ENCODE measurements at places on chromosomes 12 and 14. TPM values are rescaled to one million over a fixed set of nuclear protein-coding genes. Genes with fewer than 3 reads are reported as not detected.

AGAP2 gene
- total RNA-seq: 72.5 TPM

SLCO1B1 gene
- total RNA-seq: not detected

BICDL1 gene
- 64.8 TPM for total RNA-seq

BCL7A gene
- 6.2 TPM for total RNA-seq

PWP1 gene
- 40.9 TPM for total RNA-seq

AEBP2 gene
- 57.4 TPM for total RNA-seq

TEAD4 gene
- 0.34 TPM for total RNA-seq

GRCh38 chr14:56143025-56143424 lies 24.8 kb downstream of the PELI2 start:
- H3K36me3 ChIP-seq: no peaks in the 10 kb centered on the region
- H3K4me1 ChIP-seq: peaks cover 6% of the 10 kb centered on the region

DNA sequence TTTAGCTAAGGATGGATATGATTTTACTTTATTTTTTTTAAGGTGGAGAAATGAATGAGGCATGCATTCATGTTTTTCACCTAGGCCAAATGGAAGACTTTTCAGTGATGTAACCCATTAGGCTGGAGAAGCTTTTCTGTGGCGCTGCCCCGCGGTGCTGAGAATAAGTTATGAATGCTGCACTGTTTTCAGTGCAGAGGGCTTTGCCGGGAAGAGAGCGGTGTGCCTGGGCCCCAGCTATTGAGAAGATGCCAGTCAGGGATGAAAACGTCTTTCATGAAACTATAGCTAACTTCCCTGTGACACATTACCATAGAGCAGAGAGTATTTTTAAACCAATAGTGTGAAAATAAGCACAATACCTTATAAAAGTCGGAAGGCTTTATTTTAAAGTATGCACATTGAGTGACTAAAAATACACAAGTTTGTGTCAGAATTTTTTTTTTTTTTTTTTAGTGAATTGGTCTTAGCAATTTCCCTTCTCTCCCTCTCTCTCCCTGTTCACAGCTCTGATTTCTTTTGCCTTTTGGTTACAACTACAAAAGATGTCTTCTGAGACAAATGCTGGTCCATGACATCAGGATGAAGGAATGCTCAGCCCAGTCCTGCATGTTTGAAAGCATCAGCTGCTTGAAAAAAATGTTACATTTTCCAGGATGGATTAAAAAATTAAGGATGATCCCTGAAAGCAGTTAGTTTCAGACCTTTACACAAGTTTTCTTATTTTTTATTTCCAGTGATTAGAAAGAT lies 48.3 kb downstream of the NPAS3 start:
- no peak for DNase-seq
- no peak overlapping the region for H3K4me3 ChIP-seq
- H3K4me1 ChIP-seq: no peaks in the 10 kb centered on the region
- no peaks in the 10 kb centered on the region for H3K27me3 ChIP-seq
- H3K27ac ChIP-seq: no peak overlapping the region

GRCh38 chr14:37197421-37198272 lies at the start of gene MIPOL1:
MIPOL1 (plus strand) TSS chr14:37197937; CDS start chr14:37247889, 49,952 bp downstream.
- H3K4me3 ChIP-seq: peak within 1 kb of the TSS; percentile 44
- peaks cover 12% of the 10 kb centered on the region for H3K27me3 ChIP-seq
- H3K36me3 ChIP-seq: peaks cover 5% of the 10 kb centered on the region
- DNase-seq: no peak
- no peak within 1 kb of the TSS for H3K27ac ChIP-seq
- peaks cover 13% of the 10 kb centered on the region for H3K4me1 ChIP-seq

- no peak overlapping the region for H3K4me3 ChIP-seq
- no peaks in the 10 kb centered on the region for H3K36me3 ChIP-seq
- peaks cover 23% of the 10 kb centered on the region for H3K4me1 ChIP-seq
Measured at GRCh38 chr12:171743-172676, 41.9 kb downstream of the SLC6A12 start.

DNA sequence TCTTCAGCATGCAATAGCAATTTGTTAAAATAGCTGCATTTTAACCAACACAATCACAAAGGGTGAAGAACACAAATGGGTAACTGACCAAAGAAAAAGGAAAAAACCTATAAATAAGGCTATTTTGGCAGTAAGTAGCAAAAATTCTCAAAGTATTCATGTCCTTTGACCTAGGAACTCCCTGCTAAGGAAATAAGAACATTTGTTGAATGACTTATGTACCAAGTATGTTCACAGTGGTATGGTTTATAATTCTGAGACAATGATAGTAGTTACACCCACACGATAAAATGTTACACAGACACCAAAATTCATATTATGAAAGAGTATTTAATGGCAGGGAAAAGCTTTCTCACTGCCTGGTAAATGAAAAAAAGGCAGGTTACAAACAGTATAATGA lies 16.9 kb downstream of the CCDC88C start:
- no peak for DNase-seq
- peak overlapping the region; percentile 100 for H3K4me3 ChIP-seq
- H3K27me3 ChIP-seq: no peaks in the 10 kb centered on the region

DNA sequence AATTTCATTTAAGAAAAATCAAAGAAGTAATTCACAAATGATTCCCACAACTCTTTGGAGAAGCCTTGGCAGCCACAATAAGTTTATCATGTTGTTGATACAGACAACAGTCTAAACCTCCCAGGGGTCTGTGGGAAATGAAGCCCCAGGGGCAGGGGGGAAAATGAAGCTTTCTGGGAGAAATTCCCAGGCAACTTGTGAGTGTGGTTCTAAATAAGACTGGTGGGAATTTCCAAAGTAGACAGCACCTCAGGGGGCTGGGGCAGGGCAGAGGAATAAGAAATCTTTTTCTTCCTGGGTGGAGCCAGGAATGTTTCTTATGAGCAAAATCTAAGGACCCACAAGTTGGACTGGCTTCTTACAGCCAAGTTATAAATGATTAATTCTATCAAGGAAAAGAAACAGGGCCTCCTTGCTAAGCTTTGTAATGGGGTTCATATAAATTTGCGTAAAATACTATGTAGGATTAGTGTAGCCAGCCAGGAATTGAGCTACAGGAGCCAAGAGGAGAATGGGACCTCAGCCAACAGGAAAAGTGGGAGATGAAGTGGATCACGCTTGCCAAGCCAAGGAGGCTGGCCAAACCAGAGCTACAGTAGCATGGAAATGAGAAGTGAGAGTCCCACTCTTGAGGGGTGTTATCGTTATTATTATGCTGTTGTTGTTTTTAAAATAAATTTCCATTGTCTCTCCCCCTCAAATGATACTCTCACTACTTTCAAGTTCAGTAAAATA lies 182.9 kb upstream of the FAR2 start:
- no peak overlapping the region for H3K4me3 ChIP-seq
- H3K27me3 ChIP-seq: no peaks in the 10 kb centered on the region
- H3K27ac ChIP-seq: no peak overlapping the region
- DNase-seq: no peak
- H3K4me1 ChIP-seq: no peaks in the 10 kb centered on the region
- no peaks in the 10 kb centered on the region for H3K36me3 ChIP-seq

- H3K27me3 ChIP-seq: peaks cover 15% of the 10 kb centered on the region
- H3K36me3 ChIP-seq: no peaks in the 10 kb centered on the region
- peaks cover 6% of the 10 kb centered on the region for H3K4me1 ChIP-seq
- no peak overlapping the region for H3K4me3 ChIP-seq
- H3K27ac ChIP-seq: no peak overlapping the region
- no peak for DNase-seq
Measured at GRCh38 chr14:59161561-59162175, 26.8 kb upstream of the DAAM1 start.

DNA sequence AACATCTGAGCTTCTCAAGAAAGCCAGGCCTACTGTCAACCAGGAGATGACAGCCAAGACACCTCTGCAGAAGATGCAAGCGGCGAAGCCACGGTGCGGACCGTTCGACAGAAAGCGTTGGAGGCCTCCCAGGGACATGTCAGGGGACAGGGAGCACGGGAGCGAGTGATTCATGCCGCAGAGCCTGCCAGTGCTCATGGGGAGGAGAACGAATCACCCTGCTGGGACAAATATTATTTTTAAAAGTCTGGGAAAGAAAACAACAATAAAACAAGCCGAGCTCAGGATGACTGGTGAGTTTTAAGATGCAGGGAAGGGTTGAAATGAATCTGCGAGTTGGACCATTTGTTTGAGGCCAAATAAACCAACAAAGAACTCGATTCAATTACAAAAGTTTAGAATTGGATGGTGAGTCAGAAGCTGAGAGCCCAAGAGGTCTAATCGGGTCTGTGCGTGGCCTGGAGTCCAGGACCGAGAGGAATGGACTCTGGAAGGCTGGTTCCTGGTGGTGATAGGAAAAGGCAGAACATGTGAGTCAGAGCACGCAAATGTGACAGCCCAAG lies 91.0 kb downstream of the RBM19 start:
- no peaks in the 10 kb centered on the region for H3K36me3 ChIP-seq
- no peaks in the 10 kb centered on the region for H3K27me3 ChIP-seq
- H3K4me1 ChIP-seq: no peaks in the 10 kb centered on the region
